ENCODE measurements at places on chromosomes 1 and 21.

- DNase-seq, result no peak
These were observed 570.2 kb upstream of the BEND5 start for GRCh38 chr1:49346767-49347349.

DNA sequence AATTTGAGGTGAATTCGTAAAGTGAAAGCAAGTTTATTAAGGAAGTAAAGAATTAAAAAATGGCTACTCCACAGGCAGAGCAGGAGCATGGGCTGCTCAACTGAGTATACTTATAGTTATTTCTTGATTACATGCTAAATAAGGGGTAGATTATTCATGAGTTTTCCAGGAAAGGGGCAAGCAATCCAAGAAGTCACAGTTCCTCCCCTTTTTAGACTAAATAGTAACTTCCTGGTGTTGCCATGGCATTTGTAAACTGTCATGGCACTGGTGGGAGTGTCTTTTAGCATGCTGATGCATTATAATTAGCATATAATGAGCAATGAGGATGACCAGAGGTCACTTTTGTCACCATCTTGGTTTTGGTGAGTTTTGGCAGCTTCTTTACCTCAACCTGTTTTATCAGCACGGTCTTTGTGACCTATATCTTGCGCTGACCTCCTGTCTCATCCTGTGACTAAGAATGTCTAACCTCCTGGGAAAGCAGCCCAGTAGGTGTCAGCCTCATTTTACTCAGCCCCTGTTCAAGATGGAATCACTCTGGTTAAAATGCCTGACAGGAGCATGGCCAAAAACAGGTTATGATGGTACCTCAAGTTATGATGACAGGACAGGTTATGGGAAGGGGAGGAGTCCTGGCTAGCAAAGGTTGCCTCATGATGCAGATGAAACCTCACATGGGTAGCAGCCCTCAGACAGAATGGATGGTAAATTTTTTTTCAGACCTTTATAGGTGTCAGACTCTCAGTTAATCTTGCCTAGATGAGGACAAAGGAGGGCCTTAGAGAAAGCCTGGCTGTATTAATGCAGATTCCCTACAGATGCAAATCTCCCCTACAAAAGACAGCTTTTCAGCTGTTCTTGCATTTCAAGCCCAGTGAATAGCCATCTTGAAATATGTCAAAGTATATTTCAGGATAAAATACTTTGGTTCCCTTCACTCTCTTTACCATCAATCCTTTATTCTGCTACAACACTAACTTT, 49.7 kb downstream of the SIPA1L2 start:
- DNase-seq, result no peak

DNA sequence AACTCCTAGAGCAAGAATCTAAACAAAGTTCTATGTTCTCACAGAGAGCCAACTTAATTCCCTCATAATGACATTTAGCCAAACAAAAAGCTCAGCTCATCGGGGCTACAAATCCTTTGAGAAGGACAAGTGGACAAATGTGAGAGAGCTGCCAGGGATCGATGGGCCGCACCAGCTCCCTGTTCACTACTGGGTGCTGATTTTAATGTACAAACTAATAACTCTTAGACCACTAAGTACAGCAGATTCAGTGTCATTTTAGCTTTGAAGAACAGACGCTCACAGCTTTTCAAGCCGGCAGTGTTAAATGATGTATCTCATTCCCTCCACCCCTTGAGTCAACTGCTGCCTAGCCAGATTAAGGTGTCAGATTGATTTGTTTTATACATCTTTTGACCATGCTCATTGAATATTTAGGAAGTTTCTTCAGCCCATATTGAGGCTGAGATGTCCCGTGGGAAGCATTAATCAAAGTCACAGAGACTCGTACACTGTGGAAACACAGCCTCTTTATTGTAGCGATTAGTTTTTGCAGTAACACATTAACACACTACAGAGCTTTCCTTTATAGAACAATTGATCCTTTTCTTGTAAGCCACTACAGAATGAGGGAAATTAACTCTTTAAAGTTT, 21.1 kb downstream of the PROX1 start:
- DNase-seq, result no peak

DNA sequence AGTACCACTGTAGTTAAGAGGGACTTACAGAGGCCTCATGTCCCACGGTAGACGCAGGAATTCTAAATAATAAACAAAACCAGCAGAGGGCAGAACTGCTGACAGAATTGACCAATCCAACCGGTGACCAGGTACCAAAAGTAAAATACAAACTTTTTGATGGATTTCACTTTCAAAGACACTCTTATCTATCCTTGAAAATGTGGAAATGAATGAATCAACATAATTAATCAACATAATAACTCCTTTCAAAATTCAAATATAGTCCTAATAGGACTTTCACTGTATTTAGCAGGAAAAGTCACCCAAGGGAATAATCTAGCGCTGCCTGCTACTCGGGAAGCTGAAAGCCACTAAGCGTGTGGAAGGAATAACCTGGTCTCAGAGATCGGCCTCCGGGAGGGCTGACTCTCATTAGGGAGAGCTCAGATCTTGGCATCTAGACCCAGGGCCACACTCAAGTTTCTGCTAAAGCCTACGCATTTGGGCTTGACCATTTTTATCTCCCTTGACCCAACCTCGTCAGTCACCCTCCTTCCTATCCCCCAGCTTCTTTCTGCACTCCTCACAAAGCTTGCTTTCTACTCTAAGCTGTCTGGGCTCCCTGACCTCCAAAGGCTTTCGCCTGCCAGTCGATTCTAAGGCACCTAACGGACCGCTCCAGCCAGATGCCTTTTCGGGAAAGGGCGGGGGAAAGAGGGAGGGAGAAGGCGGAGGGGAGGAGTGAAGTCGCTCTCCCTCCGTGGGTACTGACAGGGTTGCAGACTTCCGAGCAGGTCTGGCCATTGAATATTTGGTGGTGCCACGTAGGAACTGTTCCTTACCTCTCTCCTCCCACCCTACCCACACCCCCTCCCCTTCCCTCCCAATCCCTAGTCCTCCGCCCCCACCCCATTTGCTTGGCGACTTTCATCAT, 1.6 kb downstream of the COL11A1 start:
- peak; percentile 83 for DNase-seq

- peak; percentile 56 for DNase-seq
These were observed 12.0 kb downstream of the OR2M4 start for GRCh38 chr1:248243204-248243603.

DNA sequence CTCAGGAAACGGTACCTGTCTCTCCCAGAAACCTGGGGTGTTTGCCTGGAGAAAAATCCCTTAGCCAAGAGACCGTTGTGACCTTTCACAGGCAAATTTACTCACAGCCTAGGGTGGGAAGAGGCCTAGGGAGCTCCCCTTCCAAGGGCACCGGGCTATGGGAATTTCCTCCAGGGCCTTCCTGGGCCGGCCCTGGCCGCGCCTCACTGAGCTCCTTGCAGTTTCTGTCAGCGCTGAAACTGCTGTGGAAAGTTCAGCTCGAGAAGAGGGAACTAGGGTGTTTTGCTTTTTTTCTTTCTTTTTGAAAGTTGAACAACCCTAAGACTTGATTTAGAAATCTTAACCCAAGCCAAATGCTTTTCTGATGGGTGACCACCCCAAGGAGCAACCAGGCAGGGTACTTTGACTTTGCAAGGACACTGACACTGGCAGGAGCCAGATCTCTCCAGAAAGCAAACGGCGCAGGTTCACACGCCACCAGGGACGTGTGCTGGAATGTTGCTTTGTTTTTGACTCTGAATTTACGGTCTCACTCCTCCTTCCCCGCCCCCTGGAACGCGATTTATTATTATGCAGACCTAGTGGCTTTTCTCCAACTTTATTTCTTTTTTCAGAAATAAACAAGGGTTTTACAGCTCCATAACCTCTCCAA, 229.6 kb upstream of the JUN start:
- DNase-seq, result peak; percentile 83

- DNase-seq, result no peak
These were observed 29.2 kb downstream of the MCOLN2 start for GRCh38 chr1:84967666-84968065.

- no peak for DNase-seq
These were observed 6.7 kb downstream of the COQ8A start for GRCh38 chr1:226946841-226947240.

DNA sequence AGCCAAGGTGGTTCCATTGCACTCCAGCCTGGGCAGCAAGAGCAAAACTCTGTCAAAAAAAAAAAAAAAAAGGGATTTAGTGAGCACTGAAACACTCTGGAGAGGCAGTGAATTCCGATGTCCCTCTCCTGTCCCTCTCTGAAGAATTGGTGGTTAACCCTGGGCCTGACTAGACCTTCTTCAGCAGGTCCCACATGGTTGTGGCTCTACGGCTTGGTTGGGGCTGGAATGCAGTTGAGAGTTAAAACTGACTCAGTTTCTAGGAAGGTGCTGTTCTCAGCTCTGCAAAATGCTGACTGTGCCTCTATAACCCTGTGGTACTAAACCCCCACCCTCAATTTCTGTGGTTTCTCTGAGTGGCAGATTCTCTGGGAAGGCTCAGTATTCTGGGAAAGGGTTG, 173.3 kb downstream of the SEC16B start:
- no peak for DNase-seq

DNA sequence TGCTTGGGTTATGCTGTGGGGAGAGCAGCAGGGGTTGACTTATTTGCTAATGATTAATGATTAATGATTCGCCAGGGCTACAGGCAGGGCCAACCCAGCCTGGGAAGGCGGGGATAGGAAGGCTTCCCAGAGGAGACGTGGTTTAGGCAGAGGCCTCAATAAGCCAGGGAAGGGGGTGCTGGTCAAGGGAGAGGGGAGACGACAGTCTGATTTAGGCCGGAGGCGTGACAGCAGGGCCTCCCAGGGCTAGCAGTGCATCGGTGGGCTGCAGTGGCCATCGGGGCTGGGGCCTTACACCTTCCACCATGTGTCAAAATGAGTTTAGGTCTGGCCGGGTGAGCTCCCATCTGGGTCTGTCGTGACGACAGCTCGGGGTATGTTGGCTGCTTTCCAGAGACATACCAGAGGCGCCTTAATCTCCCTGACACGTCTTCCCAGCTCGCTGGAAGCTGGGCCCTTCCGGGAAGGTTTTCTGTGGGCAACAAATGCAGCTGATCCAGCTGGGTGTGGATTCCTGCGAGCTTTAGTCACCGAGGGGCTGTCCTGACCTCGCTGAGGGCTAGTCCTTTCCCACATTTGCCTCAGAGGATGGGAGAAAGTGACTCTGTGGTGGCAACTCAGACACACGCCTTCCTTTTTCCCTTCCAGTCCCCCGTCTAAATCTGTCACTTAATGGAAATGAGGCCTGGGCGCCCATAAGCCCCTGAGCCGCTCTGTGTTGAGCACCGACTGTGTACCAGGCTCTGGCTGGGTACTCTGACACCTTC, 3.7 kb upstream of the SLC1A7 start:
- DNase-seq, result peak; percentile 60

GRCh38 chr1:19661721-19662228, 2.9 kb upstream of the HTR6 start:
- DNase-seq, result no peak

GRCh38 chr1:225842788-225843425, 33.0 kb downstream of the EPHX1 start:
- DNase-seq, result peak; percentile 41

DNA sequence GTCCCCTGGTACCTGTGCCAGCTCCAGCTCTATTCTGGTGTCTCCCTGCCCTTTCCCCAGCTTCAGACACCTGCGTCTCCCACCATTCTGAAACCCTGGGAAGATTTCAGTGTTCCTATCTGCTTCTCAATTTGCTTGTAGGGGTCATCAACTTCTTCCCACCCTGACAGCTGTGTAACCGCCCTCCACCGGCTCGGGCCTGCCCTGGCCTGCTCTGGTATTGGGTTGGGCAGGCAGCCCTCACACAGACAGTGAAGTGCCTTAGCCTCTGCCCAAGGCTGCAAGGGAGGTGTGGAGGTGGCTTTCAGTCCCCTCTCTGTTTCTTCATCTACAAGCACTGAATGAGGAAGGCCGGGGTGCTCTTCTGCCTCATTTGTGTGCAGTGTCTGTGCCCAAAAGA, 97.2 kb downstream of the LAMC2 start:
- no peak for DNase-seq

DNA sequence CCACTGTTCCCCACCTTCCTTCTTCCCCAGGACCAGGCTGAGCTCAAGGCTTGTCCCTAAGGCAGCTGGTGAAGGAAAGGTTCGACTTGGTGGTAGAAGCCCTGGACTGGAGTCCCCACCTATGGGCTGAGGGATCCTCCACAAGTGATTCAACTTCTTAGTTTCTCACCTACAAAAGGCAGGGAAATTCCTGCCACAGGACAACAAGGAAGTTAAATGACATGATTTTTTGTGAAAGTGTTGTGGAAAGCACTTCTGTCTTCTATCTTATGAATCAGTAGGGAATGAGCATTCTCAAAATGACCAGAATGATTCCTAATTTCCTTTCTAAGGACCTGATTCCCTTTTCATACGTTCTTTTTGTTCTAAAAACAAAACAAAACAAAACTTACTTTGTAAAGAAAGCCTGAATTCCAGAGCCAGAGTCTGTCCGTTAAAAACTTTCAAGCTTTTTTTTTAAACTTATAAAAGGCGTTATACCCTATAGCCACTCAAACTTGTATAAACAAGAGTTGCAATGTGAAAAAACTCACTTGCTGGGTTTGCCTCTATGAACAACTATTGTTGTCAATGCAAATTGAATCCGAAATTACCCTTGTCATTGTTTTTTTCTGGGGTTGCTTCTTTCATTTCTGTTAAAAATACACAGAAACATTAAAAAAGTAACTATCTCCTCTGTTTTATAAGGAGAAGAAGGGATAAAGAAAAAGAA, 12.2 kb downstream of the KCNJ15 start:
- no peak for DNase-seq

DNA sequence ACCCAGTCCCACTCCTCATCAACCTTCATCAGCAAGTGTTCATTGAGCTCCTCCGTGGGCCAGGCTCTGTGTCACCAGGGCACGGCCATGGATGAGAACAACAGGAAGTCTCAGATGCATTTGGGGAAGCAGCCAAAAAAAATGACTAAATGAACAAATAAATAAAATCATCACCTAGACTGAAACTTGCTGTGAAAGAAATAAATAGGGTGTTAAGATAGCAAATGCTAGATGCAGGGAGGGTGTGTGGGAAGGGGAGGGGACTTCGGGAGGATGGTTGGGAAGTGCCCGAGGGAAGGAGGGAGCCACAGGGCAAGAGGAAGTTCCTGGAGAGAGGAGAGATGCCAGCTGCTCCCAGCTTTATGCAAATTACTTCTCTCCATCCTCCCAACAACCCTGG, 696.7 kb downstream of the PTPRU start:
- DNase-seq, result no peak

DNA sequence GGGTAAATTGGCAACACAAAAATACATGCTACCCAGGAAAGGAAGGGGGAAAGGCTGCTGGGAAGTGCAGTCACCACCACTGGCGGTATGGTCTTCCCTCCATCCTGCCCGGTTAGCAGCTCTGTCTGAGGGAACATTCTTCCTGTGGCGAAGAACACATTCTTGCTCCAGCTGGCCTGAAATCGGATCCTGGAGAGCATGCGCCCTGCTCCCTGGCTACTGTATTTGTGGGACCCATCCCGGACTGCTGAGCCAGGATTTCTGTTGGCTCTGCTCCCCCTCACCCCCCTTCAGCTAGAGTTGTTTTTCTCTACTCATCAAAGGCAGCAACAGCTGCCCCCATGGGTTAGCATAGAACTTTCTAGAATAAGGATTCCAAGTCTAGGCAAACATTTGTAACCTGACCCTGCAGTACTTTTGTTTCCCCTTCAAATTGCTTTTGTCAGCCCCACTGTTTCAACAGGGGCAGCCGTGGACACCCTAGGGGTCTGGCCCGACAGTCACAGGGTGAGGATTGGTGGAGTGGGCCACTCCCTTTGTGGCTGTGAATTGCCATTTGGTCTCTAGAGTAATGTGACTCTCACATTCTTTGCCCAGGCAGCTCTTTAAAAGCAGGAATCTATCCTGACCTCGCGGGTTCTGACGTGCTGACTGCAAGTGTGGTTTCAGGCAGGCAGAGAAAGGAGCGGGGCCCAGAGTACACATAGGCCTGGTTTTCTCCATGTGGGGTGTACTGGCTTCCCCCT, 157.7 kb downstream of the TOMM20 start:
- DNase-seq, result peak; percentile 84

All from endodermal cell (in vitro differentiated cells).